ENCODE measurements at places on chromosomes 2 and 18.

DNA sequence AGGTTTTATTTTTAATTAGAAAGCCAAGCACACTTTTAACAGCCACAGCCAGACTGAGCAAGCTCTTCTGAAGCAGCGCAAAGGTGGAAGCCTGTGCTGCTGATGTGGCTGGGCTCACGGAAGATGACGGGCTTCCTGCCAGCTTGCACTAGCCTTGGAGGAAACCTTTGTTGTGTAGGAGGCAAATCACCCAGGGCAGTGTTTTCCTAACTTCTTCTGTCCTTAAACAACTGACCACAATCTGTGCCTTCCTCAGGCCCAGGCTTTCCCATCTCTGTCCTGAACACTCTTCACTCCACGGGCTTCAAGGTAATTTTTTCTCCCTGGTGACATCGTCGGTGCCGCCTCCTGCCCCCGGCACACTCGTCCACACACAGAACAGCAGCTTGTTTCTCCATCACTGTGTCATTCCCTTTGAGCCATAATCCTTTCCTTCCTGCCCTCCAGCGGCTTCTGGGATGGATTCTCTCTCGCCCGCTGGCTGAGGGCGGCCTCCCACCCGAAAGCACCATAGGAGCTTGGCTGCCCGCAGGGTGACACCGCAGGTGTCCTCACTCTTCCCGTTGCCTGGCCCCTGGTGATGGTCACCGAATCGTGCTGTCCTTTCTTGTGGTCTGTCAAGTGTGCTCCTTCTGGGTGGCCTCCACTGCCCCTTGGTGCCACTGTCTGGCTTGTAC, 31.1 kb upstream of the INHBB start:
- DNase-seq, result peak; percentile 30

DNA sequence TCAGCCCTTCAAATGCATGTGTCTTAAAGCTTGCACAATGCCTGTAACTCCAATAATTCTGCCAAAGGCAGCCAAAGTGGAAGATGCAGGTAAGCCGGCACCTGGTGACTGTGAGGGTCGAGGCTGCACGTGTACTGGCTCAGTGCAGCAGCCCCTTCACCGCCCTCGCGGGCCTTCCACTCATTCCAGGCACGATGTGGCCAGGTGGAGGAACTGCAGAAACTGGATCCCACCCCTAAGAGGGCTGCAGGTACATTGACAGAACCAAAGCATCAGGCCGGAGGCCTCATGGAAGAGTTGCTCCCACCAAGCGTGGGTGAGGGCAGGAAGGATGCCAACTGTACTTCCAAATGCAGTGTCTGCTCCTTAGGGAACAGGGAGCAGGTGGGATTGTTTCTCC, 253.4 kb downstream of the HDAC4 start:
- DNase-seq, result no peak

GRCh38 chr2:202299712-202300111, 34.1 kb downstream of the NOP58 start:
- DNase-seq, result no peak

GRCh38 chr2:8593243-8593642, 88.6 kb upstream of the ID2 start:
- DNase-seq, result no peak

DNA sequence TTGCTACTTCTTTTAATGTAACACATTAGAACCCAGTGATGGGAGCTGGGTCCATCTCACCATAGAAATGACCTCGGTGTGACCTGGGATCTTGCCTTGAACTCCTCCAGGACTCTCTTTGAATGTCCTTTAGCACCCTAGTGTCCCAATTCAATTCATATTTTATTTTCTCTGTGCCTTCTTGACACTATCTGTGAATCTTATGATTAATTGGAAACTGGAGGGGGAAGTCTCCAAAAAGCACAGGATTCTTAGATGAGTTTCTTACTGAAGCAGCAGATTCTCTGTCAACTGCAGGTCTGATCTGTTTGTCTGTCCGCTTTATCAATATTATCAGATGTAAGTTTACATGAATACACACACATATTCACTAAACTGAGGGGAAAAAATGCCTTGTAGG, 470 bp downstream of the DHRS9 start:
- no peak for DNase-seq

GRCh38 chr2:236558993-236559978, 10.3 kb upstream of the ACKR3 start:
- DNase-seq, result no peak

DNA sequence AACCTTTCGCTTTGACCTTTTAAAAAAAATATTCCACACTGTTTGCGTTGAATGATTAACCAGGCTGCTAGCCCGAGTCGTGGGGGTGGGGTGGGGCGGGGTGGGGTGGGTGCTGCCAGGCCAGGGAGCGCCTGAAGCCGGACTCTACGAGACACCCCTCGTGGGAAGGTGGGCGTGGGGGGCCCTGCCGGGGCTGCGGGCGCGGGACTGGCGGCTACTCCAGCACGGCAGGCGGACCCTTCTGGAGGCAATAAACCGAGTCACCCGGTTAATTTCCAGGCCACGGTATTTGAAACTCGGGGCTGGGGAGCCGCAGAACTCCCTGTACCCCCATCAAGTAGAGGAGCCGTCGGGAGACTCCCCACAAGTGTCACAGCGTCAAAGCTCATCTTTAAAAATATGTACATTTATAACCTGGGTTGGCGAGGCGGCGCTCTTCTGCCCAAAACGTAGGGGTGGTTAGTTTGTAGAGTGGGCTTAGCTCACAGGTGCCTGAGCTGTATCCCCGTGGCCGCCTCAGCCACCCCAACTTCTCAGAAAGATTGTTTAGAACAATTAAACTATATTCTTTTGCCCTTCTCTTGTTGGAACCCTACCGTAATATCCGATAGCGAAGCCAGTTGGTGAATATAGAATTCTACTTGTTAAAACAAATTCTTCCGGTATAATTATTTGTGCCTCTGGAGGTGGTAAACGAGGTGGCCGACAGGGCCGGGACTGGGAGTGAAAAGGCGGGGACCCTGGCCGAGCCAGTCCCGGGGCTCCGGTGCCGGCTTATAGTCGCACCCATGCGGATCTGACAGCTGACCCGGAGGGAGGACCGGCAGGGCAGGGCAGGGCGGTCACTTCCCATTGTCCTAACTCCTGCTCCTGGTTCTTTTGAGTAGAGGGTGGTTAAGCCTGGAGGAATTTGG, 1.4 kb downstream of the B3GNT2 start:
- DNase-seq, result peak; percentile 42

- DNase-seq, result no peak
These were observed 80.5 kb upstream of the SPATS2L start for GRCh38 chr2:200225951-200226350.

- DNase-seq, result no peak
These were observed 46.0 kb downstream of the ACAA2 start for GRCh38 chr18:49767111-49768050.

DNA sequence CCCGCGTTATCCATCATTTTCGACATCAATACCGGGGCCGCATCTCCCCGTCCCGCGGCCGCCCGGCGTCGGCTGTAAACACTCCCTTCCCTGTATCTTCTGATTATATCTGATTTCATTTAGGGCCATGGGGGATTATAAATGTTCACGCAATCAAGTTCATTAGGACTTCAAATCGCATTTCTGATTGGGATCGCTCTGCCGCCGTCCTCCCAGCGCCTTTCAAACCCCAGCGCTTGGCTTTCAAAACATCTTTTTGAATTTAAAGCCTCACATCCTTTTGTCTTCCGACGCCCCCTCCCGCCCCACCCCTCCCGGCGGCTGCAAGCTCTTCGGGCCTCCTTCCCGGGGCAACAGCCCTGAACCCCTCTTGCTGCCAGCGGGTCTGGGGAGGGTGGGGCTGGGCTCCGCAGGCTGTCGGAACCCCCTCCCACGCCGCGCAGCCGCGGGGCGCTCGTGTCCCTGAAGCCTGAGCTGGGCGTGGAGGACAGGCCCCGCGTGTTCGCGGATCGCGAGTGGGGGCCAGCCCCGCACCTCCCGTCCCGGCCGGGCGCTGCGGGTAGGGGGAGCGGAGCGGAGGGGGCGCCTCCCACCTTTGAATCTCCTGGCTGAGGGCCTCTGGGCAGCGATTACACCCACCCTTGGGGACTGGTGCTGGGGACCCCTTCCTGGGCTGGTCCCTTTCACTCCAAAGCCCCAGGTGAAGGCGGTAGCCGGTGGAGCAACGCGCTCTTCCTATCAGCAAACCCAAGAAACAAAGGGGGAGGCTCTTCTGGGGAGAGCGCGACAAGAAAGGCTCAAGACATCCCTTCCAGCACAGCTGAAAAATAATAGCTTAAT, 11.3 kb upstream of the GBX2 start:
- DNase-seq, result no peak

GRCh38 chr2:203709416-203710040, 3.1 kb downstream of the CD28 start:
- DNase-seq, result no peak

DNA sequence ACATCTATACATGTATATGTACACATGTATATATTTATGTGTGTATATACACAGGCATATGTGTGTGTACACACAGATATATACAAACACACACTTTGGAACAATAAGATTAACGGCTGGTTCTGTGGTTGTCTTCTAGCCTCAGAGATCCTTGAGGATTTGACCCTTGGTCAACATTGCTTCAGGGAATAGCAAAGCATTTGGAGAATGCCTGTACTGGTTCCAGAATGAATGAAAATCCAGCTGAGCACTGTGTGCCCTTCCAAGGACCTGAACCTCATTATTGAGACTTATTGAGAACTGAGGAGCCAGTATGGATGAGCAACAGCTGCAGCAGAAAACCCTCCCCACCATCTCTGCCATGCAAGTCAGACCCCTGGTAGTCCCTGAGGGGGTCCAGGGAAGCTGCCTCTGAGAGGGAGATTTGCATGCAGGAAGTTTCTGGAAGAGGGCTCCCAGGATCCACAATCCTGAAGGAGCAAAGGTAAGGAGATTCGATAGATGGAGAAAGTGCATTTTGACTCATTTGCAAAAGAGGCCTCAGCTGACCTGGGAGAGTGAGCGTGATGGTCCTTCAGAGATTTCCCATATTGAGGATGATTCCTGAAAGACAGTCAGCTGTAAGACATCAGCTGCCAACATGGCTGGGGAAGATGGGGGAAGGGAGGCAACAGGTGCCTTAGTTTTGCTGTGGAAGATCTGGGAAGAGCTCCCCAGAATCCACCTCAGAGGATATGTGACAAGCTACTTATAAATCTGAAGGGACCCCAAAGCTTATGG, 166.6 kb upstream of the NCKAP5 start:
- no peak for DNase-seq

DNA sequence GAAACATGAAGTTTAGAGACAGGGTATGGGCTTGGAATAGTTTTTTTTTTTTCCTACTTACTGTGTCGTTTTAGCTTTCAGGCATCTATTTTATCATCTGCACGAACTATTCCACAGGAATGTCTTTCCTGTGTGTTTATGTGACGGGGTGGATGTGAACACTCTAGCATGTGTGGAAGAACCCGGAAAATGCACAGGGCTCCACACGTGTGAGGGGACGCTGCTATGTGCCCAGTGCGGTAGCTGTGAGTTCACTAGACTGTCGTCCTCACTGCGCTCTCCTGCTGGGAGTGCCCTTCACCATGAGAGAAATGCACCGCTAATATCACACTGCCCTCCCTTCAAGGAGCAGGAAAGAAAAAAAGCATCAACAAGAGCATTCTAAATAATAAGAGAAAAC, 250.8 kb upstream of the PXDN start:
- no peak for DNase-seq

GRCh38 chr2:85413592-85414420, 3.6 kb upstream of the CAPG start:
- DNase-seq, result no peak

DNA sequence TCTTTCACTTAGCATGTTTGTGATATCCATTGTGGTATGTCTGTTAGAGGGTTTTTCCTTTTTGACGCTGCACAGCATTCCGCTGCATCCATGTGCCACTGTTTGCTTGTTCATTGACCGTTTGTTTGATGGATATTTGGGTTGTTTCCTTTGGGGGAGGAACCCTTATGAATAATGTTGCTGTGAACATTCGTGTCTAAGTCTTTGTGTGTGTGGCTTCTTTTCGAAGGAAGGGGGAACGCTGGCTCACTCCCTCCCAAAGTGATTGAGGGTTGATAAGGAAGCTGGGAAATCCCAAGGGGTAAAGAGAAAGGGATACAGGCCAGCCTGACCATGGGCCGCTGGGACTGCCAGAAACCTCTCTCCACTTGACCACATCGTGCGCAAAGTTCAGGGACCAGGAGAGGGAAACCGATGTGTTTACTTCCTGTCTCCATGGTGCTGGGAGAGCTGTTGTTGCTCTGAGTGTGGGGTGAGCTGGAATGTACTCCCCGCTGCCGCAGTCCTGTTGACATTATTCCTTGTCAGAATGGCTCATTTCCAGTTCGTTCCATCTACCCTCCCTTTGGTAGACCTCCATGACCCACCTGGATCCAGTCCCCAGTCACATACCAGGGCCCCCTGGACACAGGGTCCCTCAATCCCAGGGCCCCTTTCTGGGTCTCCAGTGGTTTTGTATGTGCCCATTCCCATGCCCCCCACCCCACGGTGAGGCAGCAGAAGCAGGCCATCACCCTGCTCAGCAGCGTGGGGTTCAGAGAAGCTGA, 39.6 kb downstream of the HS1BP3 start:
- DNase-seq, result no peak

- no peak for DNase-seq
These were observed 208.0 kb downstream of the PTPRM start for GRCh38 chr18:7775128-7775527.

GRCh38 chr2:101829429-101829828, 131.9 kb downstream of the MAP4K4 start:
- DNase-seq, result no peak

- DNase-seq, result no peak
These were observed 969.7 kb downstream of the DSC3 start for GRCh38 chr18:30072609-30073385.

DNA sequence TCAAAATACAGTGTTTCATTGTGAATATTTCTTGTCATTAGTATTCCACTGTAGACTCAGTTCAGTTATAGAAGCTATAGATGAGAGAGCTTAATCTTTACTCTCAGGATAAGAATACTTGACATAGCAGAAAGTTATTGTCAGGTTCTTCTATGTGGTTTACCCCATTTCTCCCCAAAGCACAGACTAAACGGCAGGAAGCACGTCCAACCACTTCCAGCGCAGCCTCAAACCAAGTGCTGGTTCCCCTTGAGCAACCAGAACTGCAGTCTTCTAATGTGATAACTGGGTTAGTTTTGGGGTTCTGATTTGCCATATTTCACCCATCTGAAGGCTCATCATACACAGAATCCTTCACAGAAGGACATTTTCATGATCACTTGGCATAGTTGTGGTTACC, 324.7 kb downstream of the SLC8A1 start:
- DNase-seq, result no peak

- DNase-seq, result no peak
These were observed 170.5 kb downstream of the NYAP2 start for GRCh38 chr2:225569995-225570394.

- no peak for DNase-seq
These were observed 63.0 kb downstream of the STK25 start for GRCh38 chr2:241445426-241445825.

All from T-cell (primary cell).